ENCODE measurements at places on chromosomes 3 and 15.

GRCh38 chr3:171574556-171575240, 114.5 kb upstream of the TNIK start:
- DNase-seq: no peak

GRCh38 chr3:8489278-8489792, 12.3 kb upstream of the LMCD1 start:
- no peak for DNase-seq

GRCh38 chr3:182234881-182235280, 523.2 kb downstream of the SOX2 start:
- no peak for DNase-seq

GRCh38 chr15:28051955-28052633, 47.0 kb downstream of the OCA2 start:
- no peak for DNase-seq

GRCh38 chr3:104873331-104873730, 493.4 kb upstream of the ALCAM start:
- no peak for DNase-seq
